ENCODE measurements at places on chromosomes 4 and X. TPM values are rescaled to one million over a fixed set of nuclear protein-coding genes. Genes with fewer than 3 reads are reported as not detected.

KLF8 gene
- 1.7 TPM for total RNA-seq

- DNase-seq = peak; percentile 18
Observed at GRCh38 chr4:184343502-184344177, 126.0 kb upstream of the ENPP6 start.

DNA sequence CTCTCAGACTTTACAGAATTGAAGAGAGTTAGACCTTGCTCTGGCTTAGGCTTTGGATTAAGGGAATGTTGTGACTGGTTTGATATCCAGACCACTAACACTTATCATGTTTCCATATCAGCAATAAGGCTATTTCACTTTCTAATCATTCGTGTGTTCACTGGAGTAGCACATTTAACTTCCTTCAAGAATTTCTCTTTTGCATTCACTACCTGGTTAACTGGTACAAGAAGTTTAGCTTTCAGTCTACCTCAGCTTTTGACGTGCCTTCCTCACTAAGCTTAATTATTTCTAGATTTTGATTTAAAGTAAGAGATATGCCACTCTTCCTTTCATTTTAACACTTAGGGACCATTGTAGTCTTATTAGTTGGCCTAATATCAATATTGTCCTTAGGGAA is 62.6 kb downstream of the CASP6 start:
- DNase-seq = no peak

TSPAN7 gene
- total RNA-seq = not detected

DNA sequence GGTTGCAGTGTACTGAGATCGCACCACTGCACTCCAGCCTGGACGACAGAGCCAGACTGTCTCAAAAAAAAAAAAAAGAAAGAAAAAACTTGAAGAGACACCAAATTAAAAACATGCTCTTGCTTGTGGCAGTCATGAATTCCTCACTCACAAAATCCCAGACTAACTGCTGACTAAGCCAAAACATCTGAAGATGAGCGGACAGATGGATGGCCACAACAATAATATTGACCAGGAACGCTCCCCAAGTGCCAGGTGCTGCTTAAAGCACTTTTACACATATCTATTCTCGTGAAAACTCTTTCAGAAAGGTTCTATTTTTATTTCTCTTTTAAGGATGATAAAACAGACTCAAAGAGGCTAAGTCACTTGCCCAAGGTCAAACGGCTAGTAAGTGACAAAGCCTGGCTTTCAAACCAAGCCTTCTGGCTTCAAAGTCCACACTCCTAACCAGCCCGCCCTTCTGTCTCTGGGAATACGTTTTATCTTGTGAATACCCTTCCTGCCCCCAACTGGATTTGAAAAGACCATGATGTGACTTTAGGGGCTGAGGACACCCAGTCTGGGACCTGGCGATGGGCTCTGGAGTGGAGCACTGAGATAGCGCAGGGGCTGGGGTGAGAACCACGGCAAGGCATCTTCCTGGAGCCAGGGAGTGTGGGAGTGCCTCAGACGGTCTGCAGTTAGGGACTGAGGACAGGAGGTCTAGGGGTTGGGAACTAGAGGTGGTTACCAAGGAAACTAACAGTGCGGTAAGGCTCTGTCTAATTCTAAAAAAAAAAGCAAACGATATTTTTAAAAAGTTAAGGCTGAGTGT is 9.5 kb upstream of the CXCR3 start:
- DNase-seq = no peak

Data from activated T-cell treated with anti-CD3 and anti-CD28 coated beads, Interleukin-2, amount 50 U/mL, for 4 hours (primary cell).